ENCODE measurements at places on chromosomes 2 and 18.

DNA sequence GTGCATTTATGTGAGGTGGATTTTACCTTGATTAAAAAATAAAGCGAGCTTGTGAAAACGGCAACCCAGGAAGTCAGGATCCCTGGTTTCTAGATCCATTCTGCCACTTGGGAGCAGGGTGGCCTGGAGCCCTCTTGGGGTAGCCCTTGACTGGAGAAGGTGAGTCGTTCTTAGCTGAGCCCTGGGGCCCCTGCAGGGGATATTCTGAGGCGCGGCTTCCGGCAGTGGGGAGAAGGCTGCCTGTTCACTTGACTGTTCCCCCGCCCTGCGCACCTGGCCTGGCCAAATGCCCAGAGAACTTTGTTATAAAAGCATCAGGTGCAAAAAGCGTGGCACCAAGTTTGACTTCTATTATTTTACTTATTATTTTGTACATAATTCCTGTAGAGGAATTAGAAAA is 221.9 kb downstream of the DYSF start:
- DNase-seq: no peak

- peak; percentile 90 for DNase-seq
These were observed at the start of gene EHD3 for GRCh38 chr2:31233741-31234682. Gene EHD3, plus strand, starts transcription at chr2:31234152. Its CDS starts 470 bp downstream, at chr2:31234622.

DNA sequence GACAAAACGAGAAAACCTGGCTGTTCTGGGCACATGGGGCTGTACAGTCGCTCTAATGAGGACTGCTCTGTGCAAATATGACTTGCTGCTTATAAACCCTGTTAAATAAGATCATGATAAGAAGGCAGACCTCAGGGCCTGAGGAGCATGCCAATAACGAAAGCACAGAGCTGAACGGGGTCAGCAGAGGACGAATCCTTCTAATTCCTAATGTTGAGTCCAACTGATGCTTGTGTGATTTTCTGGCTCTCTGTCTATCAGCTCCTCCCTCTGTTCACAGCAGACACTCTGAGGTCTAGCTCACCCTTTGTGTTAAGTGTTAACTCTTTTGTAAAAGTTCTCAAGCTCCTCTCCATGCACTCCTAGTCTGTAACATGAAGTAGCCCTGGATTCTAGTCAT is 167.2 kb upstream of the REV1 start:
- DNase-seq: no peak

GRCh38 chr2:111652038-111652437 is 232.0 kb downstream of the ANAPC1 start:
- no peak for DNase-seq

DNA sequence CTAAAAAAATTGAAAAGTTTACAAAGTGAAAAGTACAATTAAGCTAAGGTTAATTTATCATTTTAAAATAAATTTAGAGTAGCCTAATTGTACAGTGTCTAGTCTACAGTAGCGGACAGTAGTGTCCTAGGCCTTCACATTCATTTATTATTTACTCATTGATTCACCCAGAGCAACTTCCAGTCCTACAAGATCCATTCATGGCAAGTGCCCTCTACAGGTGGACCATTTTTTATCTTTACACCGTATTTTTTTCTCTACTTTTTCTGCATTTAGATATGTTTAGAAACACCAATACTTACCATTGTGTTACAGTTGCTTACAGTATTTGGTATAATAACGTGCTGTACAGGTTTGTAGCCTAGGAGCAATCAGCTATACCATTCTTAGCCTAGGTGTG is 84.1 kb downstream of the TSN start:
- no peak for DNase-seq

Data from pons (tissue), 1 donor.